Stimulated activated CD8-positive, alpha-beta memory T cell treated with anti-CD3 and anti-CD28 coated beads, Interleukin-4, amount 100 ng/mL, for 48 hours (primary cell): ENCODE measurements at places on chromosomes 2 and 18.

GRCh38 chr2:63780518-63781155, 61.1 kb upstream of the UGP2 start:
- DNase-seq = no peak

DNA sequence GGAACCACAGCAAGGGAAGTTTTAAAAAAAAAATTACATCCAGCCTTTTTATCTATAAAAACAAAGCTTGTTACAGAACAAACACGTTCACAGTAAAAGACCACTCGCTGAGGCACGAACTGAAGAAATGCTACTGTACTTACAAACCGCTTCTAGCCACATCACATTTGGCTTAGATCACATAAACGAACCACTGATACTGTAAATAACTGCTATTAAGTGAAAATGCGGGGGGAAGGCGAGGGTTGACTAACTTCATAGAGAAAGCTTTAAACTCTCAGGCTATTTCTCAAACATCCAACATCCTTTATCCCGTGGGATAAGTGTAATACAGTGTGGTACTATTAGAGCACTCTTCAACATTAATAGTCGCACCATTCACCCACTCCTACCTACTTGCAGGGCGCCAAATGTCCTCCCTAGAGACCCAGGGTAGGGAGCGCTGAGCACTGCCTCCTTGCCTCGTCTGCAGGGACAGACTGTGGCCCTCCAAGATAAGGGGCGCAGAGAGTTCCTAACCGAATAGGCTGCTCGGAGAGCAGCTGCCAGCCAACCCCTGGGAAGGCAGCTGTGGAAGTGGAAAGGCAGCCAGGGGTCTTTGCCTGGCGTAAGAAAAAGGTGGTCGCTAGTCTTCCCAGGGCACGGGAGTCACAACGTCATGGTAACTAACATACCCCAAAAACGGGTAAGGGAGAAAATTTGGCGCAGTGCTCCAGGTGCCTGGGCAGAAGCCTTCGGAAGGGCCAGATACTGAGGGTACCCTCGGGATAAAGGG, 854 bp downstream of the GPR155 start:
- DNase-seq = peak; percentile 58

- DNase-seq = no peak
These were observed 286.9 kb downstream of the INSIG2 start for GRCh38 chr2:118374974-118375755.

- no peak for DNase-seq
These were observed 632.0 kb upstream of the PIK3C3 start for GRCh38 chr18:41323044-41323443.

- DNase-seq = no peak
These were observed 18.9 kb downstream of the KCNG3 start for GRCh38 chr2:42474765-42475454.

- DNase-seq = no peak
These were observed 152.7 kb upstream of the NT5C1B start for GRCh38 chr2:18741895-18742732.

- no peak for DNase-seq
These were observed 150.2 kb upstream of the NFATC1 start for GRCh38 chr18:79245517-79246001.

- peak; percentile 59 for DNase-seq
These were observed 1.6 kb downstream of the SMAD7 start for GRCh38 chr18:48949050-48949605.

DNA sequence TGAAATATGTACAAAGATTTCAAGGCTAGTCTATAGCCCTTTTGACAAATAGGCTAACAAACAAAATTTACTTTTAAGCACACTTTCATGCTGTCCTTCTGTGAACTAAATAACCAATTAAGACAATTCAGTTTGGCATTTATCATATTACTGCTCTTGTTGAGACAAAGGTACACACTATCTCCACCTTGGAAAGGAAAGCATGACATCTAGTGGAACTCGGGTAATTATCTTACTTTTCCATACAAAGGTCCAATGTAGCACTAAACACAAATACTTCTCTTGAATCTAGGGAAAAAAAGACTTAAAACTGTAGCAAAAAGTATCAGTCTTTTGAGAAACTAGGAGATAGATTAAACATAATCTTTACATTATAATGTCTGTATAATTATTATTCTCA, 125.0 kb upstream of the CD226 start:
- DNase-seq = no peak

DNA sequence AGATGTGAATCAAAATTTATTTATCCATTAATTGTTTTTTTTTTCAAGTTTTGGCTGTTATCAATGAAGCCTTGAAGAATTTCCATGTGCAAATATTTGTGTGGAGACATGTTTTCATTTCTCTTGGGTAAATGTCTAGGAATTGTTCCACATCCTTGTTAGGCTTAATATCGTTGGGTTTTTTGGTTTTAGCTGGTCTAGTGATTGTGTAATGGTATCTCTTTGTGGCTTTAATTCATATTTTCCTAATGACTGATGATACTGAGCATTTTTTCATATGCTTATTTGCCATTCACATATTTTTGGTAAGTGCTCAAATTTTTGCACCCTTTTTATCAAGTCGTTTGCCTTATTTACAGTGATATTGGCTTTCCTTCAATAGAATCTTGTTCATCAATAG, 250.3 kb upstream of the EPHA4 start:
- no peak for DNase-seq

DNA sequence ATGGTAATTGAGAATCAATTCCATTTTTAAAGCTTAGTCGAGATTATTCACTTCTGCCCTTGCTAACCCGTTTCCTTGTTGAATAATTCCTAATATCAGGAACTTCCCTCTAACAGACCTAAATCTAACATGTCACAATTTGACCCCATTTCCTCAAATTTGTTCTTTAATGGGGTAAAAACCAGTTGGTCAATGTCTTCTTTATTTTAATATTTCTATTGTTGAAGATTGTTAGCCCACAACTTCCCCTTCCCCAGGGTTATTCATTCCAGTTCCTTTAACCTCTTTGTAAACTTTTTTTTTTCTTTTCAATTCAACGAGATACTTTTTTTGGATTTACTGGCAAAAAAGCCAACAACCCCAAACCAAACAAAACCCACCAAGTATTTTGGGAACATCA, 7.3 kb downstream of the TNFRSF11A start:
- DNase-seq = no peak

- no peak for DNase-seq
These were observed 88.0 kb downstream of the PPP1R1C start for GRCh38 chr2:182073613-182074012.

DNA sequence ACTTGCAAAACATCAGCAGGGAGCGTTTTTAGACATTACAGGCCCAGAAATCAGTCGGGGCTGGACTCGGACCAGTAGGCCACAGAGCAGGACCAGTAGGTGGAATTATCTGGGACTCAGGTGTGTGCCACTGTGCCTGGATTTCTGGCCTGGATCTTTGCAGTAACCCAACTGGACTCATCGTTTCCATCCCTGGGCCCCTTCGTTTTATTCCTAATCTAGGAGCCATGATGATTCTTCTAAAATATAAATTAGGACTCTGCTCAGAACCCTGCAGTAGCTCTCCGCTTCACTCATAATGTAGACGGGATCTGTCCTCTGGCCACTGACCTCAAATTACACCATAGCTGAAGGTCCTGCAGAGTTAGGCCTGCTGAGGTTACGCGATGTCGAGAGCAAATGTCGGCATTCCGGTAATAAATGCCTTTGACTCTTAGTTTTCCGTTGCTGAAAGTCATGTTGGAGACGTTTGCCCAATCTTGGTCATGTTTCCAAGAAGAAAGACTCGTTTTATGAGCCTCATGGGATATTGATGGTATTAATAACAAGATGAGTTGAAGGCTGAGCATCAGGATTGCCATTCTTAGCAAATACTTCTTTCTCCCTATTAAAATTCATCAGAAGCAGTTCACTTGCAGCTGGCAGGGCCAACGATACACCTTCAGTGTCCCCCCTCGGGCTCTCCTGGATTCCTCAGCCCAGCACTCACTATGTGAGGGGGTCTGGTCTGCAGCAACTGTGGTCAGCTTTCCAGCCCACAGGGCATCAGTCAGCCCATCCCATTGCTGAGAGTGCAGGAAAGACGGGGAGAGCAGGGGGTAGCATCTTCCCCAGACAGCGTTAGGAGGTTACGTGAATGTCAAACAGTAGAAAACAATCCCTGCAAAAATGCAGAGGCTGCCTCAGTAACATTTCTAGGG, 39.9 kb upstream of the KLF11 start:
- no peak for DNase-seq

DNA sequence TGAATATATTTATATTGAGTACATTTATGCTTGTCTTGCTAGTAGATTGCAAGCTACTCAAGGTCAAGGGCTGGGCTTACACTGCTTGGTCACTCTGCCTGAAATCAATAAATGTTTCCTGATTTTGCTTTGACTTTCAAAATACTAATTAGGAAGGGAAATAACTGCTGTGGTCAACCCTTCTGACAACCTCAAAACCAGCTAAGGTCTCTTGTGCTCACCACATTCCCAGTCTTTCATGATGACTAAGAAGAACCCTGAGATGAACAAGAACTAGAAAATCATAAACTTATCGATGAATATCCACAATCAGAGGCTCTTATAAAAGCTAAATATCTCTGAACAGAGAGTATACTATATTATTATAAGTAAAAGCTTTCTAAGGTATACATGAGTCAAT, 33.3 kb downstream of the ABCB11 start:
- DNase-seq = no peak

DNA sequence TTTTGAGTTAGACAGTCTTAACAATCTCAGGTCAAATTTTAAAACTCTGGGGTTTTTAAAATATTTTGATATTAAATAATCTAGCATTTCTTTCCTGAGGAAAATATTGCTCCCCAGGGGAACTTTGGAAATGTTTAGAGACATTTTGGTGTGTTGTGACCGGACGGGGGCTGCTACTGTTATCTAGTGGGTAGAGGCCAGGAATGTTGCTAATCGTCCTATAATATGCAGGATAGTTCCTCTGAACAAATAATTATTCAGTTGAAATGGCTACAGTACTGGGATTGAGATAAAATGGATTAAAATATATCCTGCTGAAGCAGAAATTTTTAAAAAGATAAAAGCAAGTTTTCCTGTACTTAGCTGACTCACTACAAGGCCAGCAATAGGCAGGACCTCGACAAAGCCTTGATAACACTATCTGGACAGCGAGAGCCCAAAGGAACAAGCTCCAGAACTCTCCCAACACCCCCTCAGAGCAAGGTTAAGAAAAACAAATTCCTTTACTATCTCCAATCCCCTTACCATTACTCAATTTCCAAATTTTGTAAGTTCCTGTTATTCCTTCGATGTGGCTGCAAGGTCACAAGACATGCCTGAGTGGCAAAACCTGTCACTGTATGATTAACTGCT, 1407.4 kb downstream of the SUCLG1 start:
- no peak for DNase-seq

GRCh38 chr18:22734791-22735627, 198.1 kb upstream of the RBBP8 start:
- DNase-seq = no peak

- DNase-seq = no peak
These were observed 50.7 kb downstream of the STRN start for GRCh38 chr2:36915627-36916026.

GRCh38 chr2:207901401-207901800, 123.9 kb downstream of the PLEKHM3 start:
- no peak for DNase-seq

- DNase-seq = no peak
These were observed 19.6 kb upstream of the SERPINB11 start for GRCh38 chr18:63683152-63683551.

DNA sequence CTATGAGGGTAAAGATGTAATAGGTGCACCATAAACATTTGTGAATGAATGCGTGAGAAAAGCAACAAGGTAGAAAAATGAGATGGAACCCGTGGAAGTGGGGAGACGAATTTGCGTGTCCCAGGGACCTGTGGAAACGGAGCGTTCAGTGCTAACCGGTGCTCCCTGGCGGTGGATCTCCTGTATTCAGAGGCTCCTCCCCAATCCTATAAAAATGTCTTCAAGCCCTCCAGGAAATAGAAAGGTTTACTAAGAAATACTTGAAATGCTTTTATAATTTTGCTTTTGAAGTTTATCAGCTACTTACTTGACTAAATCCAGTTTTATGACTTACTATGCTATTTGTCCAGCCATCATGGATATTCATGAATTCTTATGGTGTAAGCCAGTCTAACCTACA, 62.8 kb upstream of the RBM44 start:
- no peak for DNase-seq

DNA sequence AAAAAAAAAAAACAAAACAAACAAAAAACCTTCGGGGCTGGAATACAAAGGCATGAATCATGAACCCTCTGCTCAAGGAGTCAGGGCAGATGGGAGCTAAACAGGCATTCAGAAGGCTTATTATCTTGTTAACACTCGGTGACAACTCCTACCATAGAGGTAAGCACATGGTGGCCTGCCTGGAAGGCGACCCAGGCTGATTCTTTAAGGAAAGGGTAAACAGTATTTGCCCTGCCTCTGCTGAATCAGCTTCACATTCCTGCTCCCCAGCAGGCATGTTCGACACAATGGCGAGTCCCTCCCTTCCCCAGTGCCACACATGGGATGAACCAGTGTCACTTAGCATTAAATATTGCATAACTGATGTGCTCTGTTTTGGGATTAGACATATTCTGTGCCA, 191.9 kb downstream of the ARL4C start:
- no peak for DNase-seq
